GOT3 (cell line): ENCODE measurements at places on chromosomes 3 and 15.

DNA sequence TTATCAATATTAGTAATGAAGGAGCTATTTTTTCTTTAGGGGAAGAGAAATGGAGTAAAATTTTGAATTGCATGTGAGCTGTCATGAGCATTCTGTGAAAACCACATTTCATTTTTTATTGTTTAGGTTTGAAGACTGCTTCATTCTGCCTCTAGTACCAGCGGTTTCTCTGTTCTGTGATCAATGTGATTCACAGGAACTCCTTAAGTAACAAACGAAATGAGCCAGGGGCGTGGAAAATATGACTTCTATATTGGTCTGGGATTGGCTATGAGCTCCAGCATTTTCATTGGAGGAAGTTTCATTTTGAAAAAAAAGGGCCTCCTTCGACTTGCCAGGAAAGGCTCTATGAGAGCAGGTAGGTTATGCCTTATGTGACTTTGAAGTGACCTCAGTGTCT is 13.0 kb downstream of the NIPA2 start:
- no peak for DNase-seq

- DNase-seq, result no peak
These were observed 50.7 kb downstream of the FAM43A start for GRCh38 chr3:194736277-194736895.

- no peak for DNase-seq
These were observed at the start of gene PLXNB1 for GRCh38 chr3:48429960-48430707. TSS of gene PLXNB1 (minus strand) at chr3:48430086. CDS start at chr3:48424611, 5,475 bp downstream.

- no peak for DNase-seq
These were observed 164.0 kb downstream of the CHST2 start for GRCh38 chr3:143283432-143284128.

GRCh38 chr15:29799859-29800258 is 22.4 kb downstream of the TJP1 start:
- DNase-seq, result no peak

DNA sequence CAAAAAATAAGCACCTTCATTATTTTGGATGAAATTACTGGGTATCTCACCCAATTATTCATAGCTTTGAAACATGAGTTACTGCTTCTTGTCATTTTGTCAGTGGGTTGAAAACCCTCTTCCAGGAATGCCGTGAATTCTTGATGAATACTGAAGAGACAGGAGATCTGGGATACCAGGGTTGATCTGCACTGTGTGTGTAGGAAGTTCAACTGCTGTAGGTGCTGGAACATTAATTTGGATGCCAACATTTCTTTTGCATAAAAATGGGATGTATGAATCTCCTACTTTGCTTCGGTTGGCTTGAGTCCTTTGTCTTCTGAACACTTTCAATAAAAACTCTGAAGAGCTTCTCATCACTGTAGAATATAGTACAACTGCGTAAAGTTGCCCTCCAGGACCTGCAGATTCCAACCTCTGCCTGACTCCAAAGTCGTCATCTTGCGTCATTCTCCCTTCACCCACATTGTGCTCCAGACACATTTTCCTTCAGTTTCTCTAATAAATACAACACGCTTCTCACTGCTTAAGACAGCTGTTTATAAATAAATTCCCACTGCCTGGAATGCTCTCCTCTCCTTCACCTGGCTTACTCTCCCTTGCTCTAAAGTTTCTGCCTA is 312.7 kb upstream of the TGFBR2 start:
- DNase-seq, result no peak

GRCh38 chr3:104947943-104948342 is 418.8 kb upstream of the ALCAM start:
- DNase-seq, result no peak

GRCh38 chr3:12436514-12437220 is 47.6 kb upstream of the TSEN2 start:
- no peak for DNase-seq

DNA sequence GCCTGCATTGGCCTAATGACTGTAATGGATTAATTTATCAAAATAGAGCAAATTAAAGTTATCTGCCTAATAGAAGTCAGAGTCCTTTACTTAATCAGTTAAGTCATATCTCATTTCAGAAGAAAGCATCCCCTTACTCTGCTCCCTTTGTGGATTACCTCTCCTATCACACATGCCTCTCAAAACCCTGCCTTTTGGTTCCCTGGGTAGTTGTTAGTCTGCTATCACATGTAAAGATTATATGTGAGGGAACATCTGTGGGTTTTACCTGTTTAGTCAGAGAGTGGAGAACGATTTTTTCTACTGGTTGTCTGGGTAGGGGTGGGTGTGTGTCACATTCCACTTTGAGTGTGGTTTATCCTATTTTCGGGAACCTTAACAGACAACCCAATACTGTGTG is 16.4 kb downstream of the UBE2E2 start:
- DNase-seq, result no peak

DNA sequence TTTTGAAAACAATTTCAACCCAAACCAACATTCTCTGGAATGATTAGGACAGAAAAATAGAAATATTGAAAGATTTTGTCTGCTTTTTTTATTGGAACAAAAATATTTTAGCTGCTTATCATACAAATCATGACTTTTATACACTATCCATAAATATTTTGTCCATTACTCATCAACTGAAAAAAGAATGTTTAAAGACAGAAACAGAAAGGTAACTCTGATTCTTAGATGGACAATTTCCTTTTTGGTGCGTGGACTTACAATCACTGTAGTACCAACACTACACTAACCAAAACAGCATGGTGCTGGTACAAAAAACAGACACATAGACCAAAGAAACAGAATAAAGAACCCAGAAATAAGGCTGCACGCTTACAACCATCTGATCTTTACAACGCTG is 582.8 kb upstream of the CCDC54 start:
- no peak for DNase-seq

GRCh38 chr15:59352189-59352588 is 20.5 kb downstream of the MYO1E start:
- no peak for DNase-seq

GRCh38 chr3:120214176-120214575 is 70.8 kb downstream of the GPR156 start:
- DNase-seq, result no peak

- DNase-seq, result no peak
These were observed 136.9 kb downstream of the HCN4 start for GRCh38 chr15:73231661-73232419.

DNA sequence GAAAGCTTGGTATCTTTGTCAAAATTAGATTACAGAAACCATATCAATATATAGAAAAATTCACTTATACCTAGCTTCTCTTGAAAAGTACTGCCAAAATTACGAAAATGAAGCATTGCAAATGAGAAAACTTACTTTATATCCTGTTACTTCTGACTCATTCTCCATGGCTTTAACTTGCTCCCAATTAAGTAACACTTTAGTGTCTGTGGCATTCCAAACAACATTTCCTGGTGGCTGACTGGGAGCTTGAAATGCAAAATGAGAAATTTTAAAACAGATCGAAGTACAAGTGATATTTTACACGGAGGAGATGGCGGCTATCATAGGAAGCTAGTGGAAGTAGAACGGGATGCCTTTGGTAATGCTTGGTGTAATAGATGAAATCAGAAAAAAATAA is 347.3 kb downstream of the CNTN3 start:
- DNase-seq, result no peak

- DNase-seq, result no peak
These were observed 118.2 kb upstream of the STRIT1 start for GRCh38 chr3:155411500-155412223.

DNA sequence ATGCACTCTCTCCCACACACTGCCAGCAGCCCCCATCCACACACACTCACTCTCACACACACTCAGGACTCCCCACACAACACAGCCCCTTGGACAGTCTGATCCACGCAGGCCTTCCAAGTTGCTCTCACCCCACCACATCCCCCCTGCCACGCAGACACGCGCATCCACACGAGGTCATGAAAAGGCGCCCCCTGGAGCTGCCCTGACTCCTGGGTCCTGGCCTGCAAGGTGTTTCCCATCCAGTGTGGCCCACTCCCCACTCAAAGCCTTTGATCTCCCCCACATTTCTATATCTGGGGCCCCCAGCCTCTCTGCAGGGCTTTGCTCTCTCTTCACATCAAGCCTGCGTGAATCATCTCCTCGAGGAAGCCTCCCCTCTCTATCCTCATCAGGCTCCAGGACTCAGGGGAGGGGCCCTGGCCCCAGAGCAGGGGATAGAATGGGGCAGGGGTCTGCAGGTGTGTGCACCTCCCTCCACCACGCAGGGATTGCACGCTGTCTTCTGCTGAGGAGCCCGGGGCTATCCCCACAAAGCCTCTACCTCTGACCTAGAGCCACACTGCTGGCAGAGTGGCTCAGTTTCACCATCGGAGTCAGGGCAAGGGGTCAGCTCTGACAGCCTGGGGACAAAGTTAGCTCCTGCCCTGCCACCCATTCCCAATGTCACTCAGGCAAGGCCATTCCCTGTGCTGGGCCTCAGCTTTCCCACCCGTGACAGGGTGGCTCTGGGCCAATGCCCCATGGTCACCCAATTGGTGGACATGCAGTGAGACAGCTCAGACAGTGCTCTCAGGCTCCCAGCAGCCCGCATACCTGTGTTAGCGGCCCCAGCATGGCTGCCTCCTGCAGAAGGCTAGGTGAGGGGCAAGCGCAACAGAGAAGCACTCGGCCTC is 6.4 kb downstream of the MYL3 start:
- no peak for DNase-seq

- no peak for DNase-seq
These were observed 183.8 kb upstream of the THRB start for GRCh38 chr3:24678421-24678865.

- DNase-seq, result no peak
These were observed 42.9 kb downstream of the ISG20 start for GRCh38 chr15:88681610-88682221.

GRCh38 chr3:126340081-126340511 is 17.1 kb downstream of the KLF15 start:
- peak; percentile 38 for DNase-seq

- no peak for DNase-seq
These were observed 108.7 kb upstream of the ALDH1A3 start for GRCh38 chr15:100770661-100771584.

GRCh38 chr15:77608774-77609173 is 23.9 kb downstream of the LINGO1 start:
- no peak for DNase-seq

GRCh38 chr15:75126864-75127580 is 74.7 kb upstream of the C15orf39 start:
- DNase-seq, result no peak

DNA sequence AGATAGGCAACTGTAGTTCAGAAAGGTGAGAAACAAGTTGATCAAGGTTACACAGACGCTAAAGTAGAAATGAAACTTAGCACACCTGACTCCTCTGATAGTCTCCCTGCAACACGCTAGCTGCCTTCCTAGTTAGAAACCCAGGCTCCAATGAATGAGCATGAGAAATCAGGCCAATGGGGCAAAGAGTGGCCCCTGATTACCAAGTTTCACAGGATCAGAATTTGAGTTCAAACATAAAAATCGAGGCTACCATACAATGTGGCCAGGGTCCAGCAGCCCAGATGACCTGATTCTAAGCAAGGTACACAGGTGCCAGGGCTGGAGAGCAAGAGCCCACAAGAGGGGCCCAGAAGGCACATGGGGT is 7.7 kb downstream of the PLD1 start:
- DNase-seq, result no peak

DNA sequence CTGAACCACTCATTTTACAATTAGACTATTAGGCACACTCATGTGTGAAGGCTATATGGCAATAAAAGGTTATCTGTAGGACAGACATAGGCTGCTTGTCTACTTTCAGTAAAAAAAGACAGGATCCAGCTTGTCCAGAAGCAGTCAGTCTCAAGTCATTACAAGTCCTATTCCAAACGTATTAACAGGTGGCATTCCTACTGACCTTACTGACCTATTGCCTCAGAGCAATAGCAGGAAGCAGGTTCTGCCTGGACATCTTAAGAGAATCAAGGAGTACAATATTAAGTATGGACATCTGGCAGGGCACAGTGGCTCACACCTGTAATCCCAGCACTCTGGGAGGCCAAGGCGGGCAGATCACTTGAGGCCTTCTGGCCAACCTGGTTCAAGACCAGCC is 7.0 kb downstream of the CMTM6 start:
- no peak for DNase-seq

DNA sequence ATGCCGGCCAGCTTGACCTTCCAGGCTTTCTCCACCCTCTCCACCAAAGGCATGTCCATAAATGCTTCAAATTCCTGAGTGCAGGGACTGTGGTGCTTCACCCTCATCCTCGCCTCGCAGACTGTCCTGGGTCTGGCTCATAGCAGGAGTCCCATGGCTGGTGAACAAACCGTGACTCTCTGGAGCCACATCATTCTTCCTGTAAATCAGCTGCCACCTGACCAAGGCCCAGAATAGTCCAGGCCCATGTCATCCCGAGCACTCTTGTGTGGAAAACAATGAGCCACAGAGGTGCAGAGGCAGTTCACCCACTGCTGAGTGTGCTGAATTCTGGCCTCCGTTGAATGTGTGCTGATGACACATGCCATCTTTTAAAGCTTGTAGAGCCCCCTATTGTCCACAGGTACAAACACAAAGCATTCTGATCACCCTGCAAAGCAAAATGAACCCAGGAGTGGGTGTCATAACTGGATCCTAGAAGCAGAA is 68.6 kb downstream of the ABHD5 start:
- no peak for DNase-seq

- no peak for DNase-seq
These were observed 6.3 kb upstream of the SNRPN start for GRCh38 chr15:24948495-24948894.
